ENCODE measurements at places on chromosomes 16 and 17.
A peak's percentile ranks its signal among the peaks of the same experiment; 100 is the strongest.

DNA sequence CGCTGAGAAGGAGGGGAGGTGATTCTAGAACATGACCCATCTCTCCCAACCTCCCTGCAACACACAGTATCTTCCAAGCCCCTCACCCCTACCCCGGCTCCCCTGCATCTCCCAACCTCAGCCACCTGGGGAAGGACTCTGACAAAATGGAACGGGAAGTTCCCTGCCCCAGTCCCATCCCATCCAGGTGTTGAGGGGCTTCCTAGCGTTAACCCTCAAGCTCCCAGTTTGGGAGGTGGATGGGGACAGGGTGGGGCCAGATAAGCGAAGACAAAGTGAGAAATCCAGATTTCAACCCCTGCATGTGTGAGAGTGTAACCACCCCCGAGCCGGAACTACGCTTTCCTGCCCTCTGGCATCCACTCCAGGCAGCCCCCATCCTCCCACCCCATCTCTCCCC is 1.8 kb downstream of the ZSCAN10 start:
- no peak for DNase-seq

DNA sequence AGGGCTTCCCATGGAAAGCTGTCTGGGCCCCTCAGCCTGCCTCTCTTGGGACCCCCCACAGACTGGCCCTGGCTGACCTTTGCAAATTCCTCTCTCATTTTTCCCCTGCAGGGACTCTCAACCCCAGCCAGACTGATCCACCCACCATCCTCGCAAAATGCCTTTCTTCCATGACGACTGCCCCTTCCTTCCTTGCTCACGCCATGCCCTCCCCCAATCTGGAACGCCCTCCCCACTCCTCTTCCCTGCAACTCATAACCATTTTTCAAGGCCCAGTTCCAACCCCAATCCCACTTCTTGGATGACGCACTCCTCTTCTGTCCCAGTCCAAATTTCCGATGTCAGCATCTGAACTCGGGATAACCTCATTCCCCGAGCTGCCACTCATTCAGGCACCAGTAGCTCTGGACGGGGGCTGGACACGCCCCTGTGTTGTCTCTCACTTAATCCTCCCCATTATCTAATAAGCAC is 1.3 kb upstream of the DNAI2 start:
- DNase-seq = no peak

- peak; percentile 24 for DNase-seq
Measured at GRCh38 chr17:2157675-2158395, 102.9 kb downstream of the HIC1 start.

- DNase-seq = no peak
Measured at GRCh38 chr17:48237456-48237855, 129.9 kb downstream of the SNX11 start.

DNA sequence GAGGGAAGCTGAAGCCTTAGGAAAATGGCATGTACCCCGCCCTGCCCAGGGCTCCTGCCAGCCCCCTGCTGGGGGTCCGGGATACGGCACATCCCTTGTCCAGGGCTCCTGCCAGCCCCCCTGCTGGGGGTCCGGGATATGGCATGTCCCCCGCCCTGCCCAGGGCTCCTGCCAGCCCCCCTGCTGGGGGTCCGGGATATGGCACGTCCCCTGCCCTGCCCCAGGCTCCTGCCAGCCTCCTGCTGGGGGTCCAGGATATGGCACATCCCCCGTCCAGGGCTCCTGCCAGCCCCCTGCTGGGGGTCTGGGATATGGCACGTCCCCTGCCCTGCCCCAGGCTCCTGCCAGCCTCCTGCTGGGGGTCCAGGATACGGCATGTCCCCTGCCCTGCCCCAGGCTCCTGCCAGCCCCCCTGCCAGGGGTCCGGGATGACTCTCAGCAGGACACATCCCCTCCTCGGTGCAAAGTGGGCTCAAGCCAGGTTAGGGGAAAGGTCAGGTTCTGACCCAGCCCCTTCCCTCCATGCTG is 43.2 kb downstream of the RPH3AL start:
- DNase-seq = no peak

GRCh38 chr17:45789874-45790273 is 5.8 kb downstream of the CRHR1 start:
- no peak for DNase-seq

DNA sequence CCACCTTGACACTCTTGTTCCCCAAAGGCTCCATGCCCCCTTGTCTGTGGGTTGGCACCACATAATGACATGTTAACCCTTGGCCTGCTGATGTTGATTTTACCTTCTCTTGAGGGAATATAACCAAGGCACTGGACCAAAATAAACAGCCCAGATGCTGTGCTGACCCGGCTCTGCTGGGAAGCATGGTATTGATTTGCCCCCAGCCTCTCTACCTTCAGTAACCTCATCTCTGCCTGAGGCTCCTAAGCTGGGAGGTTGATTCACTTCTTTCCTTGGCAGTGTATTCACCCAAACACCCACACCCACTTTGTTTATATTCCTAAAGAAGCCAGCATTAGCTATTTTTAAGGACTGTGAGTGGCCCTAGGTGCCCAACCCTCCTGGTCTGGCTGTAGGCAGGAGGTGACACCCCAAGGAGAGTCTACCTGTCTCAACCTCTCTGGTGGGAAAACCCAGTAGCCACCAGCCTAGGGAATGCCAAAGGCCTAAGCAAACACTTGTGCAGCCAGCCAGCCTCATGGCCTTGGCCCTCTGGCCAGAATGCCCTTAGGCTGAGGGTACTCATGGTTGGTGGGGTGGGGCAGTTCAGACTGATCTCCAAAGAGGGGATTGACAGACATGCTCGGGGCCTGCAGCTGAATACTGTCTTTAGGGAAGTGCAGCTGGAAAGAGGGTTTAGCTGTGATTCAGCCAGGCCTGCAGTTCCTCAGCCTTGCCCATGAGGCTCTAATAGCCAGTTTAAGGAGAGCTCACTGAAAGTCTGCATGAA is 42.7 kb downstream of the GNAO1 start:
- no peak for DNase-seq

GRCh38 chr16:74601126-74601871 is 5.6 kb downstream of the GLG1 start:
- no peak for DNase-seq

DNA sequence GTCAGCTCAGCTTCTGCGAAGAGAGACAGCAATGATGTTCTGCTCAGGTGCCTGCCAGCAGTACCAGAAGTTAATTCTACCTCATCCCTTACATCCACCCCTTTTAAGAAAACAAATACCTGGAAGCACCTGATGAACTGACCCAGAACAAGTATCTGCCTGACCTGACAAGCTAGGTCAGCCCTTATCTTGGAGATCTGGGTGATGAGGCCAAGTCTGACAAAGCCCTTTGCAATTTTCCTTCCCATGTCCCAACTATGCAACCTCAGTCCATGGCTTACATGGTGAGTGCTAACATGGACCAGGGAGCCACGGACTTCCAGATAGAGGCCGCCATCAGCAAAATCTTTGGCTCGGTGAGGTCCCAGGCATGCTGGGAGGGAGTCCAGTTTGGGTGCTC is 3.6 kb downstream of the ACADVL start:
- no peak for DNase-seq

GRCh38 chr16:5450409-5451104 is 353.0 kb upstream of the EEF2KMT start:
- DNase-seq = no peak

- DNase-seq = no peak
Measured at GRCh38 chr16:55506083-55506482, 2.8 kb upstream of the LPCAT2 start.

DNA sequence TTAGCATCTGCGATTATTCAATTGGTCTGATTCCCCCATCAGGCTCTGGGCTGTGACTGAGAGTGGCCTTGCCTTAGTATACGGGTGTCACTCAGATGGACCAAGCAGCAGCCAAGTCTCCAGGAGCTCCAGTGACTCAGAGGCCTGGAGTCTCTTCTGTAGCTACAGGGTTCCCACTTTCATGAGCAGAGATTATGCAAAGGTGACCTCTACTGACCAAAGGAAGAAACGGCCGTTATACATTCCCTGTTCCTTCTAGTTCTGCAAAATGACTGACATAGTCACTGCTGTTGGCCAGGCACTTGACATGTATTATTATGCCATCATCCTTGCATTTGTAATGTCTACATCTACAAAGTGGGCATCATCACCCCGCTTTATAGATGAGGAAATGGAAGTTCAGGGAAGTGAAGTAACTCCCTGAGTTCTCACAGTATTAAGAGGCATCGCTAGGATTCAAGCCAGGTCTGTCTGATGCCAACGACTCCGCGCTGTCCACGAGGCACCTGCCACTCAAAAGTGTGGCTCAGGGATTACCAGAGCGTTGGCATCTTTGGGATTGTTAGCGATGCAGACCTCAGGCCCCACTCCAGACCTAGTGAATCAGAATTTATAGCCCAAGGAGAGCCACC is 23.3 kb downstream of the SLC38A7 start:
- peak; percentile 36 for DNase-seq

- DNase-seq = no peak
Measured at GRCh38 chr16:87131061-87131995, 185.9 kb downstream of the C16orf95 start.

DNA sequence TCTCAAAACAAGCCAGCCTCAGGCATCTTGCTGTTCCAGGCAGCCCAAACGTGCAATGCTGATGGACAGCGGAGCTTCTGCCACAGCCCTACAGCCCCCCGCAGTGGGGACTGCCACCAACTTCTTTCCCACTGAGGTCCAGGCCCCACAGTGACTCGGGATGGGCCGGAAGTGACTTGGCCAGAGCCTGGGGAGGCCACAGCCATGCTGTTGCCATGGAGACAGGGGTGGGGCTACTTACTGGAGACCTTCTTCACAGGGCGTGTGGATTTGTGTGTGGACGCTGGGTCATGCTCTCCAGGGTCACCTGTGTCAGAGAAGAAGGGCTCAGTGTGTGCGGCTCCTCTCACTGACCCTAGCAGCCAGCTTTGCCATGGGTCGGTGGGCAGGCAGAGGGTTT is 15.0 kb downstream of the TRIM25 start:
- DNase-seq = no peak

- no peak for DNase-seq
Measured at GRCh38 chr16:35492225-35492624, 2032.8 kb downstream of the TP53TG3F start.

DNA sequence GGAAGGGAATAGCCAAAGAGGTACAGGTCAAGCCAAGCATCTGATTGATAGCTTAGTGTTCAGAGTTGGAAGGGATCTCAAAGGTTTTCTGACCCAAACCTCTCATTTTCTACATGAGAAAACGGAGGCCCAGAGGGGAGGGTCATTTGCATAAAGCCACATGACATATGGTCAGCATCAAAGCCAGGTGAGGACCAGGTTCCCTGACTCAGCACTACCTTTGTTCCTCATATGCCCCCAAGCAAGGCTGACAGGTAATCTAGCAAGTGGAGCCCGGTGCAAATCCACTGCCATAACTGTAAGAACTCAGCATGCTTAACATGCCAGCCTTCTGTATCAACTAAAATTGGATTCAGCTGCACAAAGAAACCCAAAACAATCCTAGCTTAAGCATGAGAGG is 28.2 kb upstream of the CCL1 start:
- DNase-seq = no peak

GRCh38 chr16:60181536-60181935 is 1447.4 kb upstream of the GOT2 start:
- DNase-seq = no peak

GRCh38 chr16:83138976-83139690 is 512.4 kb downstream of the CDH13 start:
- no peak for DNase-seq

DNA sequence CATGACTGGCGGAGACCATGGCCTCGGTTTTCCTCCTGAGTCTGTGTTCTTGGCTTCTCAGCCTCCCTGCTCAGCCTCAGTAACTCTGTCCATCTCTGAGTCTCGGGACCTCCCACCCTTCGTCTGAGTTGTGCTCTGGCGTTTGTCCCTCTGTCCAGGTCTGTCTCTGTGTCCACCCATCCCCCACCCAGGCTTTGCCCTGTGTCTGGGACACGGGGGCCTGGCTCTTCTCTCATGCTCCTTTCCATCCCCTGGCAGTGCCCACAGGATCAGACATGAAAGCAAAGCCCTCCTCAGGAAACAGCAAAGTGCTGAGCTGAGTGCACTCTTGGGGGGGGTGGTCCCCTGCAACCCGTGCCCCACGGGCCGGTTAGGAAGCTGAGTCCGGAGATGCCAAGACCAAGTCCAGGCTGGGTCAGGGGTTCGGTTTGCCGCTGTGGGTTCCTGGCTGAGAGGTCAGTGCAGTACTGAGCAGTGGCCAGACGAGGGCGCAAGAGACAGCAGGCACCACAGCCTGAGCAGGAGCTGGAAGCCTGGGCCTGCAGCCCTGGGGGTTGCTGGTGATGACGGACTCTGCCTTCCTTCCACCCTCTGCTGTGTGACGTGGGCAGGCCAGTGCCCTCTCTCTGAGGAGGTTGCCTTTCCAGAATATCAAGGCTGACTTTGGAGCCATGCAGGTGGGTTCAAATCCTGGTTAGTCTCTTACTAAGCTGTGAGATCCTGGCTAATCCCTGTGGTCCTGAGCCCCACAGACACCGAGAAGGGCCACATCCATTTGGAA is 2.5 kb downstream of the P2RX1 start:
- peak; percentile 22 for DNase-seq

DNA sequence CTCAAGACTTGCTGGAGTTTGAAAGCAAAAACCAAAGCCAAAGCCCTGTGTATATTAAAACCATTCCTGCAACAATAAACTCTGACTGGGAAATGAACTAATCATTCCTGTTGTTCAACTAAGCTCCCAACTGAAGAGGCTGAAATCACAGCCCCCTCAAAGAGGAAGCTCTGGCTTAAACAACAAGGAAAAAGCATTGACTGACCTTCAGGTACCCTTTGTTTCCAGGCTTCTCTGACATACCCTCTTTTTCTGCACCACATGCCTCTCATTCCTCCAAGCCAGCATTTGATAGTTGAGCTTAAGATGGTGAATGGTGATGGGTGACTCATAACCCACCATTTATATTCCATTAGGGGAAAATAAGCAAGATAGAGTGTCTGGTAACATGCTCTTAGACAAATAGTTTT is 470.9 kb upstream of the SOX9 start:
- DNase-seq = no peak

DNA sequence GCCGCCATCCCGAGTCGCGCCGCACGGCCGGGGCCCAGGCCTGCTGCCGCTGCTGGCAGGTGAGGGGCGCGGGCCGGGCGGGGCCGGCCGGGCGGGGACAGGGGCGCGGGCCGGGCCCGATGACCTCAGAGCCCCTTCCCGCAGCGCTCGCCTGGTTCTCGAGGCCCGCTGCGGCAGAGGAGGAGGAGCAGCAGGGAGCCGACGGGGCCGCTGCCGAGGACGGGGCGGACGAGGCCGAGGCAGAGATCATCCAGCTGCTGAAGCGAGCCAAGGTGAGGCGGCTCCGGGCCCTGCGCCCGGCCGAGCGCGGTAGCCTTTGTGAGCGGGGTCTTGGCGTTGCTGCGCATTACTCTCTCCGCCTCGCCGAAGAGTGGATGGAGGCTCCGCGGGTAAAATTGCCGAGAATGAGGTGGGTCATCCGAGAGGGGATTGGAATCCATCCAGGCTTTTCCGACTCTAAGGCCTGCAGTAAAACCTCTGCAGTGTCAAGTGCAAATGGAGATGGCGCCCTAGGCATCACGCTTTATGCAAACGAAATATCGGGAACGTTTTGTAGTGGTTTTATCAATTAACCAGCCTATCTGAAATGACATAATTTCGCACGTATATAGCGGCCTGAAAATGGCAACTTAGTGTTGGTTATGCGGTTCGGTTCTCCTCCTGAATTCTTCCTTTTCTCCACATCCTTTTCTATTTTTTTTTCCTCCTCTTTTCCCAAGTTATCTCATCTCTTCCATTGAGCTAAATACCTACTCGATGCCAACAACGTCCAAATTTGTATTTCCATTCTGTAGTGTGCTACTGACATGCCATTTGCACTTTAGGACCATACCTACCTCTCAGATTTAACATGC is 577 bp downstream of the TTC19 start:
- DNase-seq = no peak

Measured in GF-D8 (cell line).